ENCODE measurements at places on chromosomes 12 and 14.

GRCh38 chr14:51603495-51603894 lies 48.2 kb upstream of the FRMD6 start:
- peak; percentile 60 for DNase-seq

DNA sequence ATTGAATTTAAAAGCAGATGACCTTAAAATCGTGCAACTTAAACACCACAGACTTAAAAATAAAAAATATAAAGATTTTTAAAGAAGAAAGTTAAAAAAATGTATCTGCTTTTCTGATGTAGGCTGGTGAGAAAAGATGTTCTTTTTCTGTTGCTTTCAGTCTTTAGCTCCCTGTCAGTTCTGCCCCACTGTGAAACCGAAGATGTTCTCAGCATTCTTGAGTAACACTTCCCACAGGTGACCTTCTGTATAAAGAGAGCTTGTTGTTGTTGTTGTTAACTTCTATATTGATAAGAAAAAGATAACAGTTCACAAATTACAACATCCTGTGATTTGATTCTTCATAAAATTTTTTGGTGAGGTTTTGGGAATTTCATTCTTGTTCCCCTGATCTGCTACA lies 377.9 kb upstream of the RGS6 start:
- DNase-seq = no peak

GRCh38 chr12:3644104-3644503 lies 108.8 kb downstream of the CRACR2A start:
- DNase-seq = no peak

DNA sequence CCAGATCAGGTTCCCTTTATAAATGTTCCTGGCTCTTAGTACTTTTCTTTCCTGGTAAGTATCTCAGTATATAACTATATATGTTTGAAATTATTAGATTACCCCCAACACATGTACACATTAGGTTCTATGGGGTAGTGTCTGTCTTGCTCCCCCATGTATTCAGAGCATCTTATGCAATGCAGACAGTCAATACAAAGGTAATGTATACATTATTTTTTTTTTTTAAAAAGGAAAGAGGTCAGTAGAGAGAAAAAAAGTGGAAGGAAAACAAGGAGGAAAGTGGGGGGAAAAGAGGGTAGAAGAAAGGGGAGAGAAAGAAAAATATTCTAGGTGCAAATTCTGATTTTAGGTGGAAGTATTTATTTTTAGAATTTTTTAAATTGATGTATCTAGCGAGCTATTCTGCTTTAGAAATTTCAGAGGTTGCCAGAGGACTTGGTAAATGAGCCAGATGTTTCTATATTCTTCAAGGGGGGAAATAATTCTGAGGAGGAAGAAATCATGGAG lies 157.9 kb downstream of the STXBP6 start:
- no peak for DNase-seq

- DNase-seq = no peak
Measured at GRCh38 chr12:69966839-69967238, 141.8 kb downstream of the MYRFL start.

GRCh38 chr12:79547735-79548609 lies 142.8 kb downstream of the PAWR start:
- DNase-seq = peak; percentile 85

- no peak for DNase-seq
Measured at GRCh38 chr12:125755512-125755911, 690.3 kb downstream of the AACS start.

- peak; percentile 24 for DNase-seq
Measured at GRCh38 chr12:56071648-56072047, 8.3 kb upstream of the ERBB3 start.

GRCh38 chr14:98543074-98543473 lies 728.9 kb downstream of the BCL11B start:
- DNase-seq = no peak

GRCh38 chr12:42421844-42422779 lies 96.1 kb downstream of the PPHLN1 start:
- DNase-seq = peak; percentile 84

DNA sequence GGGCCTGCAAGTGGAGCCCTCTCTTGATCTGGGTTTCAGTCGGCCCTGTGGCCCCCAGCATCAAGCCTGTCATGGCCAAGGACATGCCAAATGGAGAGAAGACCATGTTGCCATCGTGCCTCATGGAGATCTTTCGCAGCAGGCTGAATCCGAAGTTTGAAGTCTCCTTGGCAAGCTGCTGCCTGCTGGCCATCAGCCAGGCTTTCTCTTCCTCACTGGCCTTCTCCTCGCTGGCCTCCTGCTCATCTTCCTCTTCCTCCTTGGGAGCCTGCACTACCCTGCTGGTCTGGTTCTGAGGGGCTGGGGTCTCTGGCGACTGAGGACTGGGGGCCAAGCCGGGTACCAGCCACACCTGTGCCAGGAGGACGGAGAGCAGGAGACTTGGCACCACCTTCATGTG lies 2.9 kb downstream of the SERPINA10 start:
- no peak for DNase-seq

- DNase-seq = no peak
Measured at GRCh38 chr14:94974893-94975292, 182.4 kb downstream of the DICER1 start.

- DNase-seq = no peak
Measured at GRCh38 chr14:73713206-73713802, 880 bp downstream of the PNMA1 start.

GRCh38 chr12:9244894-9245293 lies 36.7 kb upstream of the PZP start:
- DNase-seq = no peak

DNA sequence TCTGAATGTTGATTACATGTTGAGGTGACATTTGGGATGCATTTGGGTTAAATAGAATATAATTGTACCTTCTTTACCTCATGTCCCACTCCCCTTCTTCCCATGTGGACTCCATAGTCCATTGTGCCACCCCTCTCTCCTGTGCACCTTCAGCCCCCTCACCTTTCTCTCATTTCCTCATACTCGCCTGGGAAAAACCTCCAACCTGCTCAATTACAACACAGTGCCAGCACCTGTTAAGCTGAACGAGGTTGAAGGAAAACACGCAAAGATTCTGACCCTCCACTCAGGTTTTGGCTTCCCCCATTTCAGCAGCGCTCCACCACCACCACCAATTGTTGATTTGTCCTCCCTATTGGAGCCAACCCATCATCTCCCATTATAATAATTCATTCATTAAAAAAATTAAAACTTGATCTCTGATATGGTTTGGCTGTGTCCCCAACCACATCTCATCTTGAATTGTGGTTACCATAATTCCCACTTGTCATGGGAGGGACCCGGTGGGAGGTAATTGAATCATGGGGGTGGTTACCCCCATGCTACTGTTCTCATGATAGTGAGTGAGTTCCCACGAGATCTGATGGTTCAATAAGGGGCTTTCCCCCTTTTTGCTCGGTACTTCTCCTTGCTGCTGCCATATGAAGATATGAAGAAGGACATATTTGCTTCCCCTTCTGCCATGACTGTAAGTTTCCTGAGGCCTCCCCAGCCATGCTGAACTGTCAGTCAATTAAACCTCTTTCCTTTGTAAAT lies 33.7 kb upstream of the PPP2R5C start:
- no peak for DNase-seq

GRCh38 chr12:71589478-71589881 lies 74.2 kb downstream of the ZFC3H1 start:
- DNase-seq = peak; percentile 61

DNA sequence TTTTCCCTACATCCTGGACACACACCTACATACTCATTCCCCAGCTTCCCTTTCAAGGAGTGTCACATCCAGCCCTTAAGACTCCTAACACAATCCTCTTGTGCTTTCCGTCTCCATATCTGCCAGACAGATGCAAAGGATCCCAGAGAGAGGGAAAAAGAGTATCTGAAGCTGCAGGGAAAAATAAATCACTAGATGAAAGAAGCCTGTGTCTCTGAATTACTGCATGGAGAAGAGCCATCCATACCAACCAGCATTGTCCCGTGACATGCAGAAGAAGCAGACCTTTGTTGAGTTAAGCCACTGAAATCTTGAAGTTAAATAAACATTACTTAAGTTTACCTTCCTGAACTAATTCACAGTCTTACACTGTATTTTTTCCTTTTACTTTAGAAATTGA lies 54.6 kb downstream of the GTF2A1 start:
- DNase-seq = no peak

DNA sequence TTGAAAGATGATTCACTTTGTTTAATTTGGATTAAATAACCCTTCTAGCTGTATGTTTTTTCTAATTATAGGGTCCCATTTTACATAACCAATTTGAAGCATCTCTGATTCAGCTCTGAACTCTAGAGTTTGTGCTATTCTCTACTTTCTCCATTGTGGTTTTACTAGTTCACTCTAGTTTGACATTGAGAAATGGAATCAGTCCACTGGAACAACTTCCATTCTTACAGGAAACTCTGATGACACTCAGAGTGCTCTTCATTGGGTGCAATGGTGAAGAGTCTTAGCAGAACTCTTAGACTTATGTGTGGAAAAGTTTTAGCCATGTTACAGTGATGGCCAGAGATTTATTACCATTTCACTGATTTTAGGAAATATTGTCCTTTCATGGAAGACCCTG lies 140.7 kb downstream of the DYRK2 start:
- no peak for DNase-seq

GRCh38 chr14:89430391-89431236 lies 13.6 kb upstream of the FOXN3 start:
- peak; percentile 71 for DNase-seq

GRCh38 chr14:65356327-65356836 lies 56.1 kb upstream of the FUT8 start:
- peak; percentile 48 for DNase-seq

GRCh38 chr12:119302451-119303080 lies 32.0 kb upstream of the CCDC60 start:
- no peak for DNase-seq

GRCh38 chr14:96095058-96095457 lies 55.9 kb downstream of the C14orf132 start:
- peak; percentile 10 for DNase-seq

DNA sequence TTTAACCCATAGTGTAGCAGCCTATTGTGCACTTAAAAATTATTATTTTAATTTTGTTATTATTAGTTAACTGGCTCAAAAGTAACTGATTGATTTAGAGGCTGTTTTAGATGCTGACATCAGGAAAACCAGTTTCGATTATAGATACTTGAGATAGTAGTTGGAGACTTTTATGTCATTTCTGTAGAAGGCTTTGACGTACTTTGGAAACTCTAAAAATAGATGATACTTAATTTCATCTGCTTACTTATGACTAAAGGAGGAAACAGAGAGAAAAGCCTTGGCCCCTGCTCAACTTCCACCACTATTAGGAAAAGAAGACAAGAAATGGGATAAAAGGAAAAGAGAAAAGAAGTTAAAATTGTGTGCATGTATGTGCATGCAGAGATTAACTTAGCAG lies 219.3 kb upstream of the HMGA2 start:
- no peak for DNase-seq

DNA sequence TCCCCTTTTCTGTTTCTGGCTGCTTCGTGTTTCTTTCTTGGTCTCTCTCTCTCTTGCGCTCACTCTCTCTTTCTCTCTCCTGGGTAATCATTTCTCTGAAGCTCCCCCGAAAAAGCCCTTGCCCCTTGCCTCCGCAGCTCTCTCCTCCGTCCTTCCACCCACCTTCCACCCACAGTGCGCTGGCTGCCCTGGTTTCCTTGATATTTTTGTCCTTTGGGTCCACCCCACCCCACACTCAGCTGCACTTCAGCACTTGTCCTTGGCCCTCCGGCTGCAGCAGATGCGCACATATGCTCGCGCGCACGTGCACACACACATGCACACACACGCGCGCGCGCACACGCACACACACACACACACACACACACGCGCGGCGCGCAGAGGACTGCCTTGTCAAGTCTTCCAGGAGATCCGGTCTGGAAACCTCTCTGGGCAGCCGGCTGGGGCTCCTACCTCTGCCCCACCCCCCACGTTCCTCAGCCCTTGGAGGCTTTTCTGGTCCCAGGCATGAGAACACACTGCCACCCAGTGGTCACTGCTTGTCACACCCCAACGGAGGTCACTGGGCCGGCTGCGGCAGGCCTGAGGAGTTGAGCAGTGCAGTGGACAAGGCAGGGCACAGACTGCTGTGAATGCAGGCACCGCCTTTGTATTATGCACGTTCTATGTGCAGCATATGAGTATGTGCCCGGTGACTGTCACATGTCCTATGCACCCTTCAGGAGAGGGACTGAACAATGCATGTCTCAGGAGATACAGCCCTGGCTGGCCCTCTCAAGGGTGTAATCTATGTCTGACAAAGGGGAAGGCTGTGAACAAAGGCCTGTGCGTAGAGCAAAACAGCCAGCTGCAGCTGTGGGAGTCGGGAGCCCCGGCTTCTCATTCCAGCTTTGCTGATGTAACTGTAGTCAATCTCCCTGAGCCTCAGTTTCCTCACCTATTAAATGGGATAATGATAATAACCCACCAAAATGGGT lies 6.5 kb downstream of the LAG3 start:
- peak; percentile 98 for DNase-seq

DNA sequence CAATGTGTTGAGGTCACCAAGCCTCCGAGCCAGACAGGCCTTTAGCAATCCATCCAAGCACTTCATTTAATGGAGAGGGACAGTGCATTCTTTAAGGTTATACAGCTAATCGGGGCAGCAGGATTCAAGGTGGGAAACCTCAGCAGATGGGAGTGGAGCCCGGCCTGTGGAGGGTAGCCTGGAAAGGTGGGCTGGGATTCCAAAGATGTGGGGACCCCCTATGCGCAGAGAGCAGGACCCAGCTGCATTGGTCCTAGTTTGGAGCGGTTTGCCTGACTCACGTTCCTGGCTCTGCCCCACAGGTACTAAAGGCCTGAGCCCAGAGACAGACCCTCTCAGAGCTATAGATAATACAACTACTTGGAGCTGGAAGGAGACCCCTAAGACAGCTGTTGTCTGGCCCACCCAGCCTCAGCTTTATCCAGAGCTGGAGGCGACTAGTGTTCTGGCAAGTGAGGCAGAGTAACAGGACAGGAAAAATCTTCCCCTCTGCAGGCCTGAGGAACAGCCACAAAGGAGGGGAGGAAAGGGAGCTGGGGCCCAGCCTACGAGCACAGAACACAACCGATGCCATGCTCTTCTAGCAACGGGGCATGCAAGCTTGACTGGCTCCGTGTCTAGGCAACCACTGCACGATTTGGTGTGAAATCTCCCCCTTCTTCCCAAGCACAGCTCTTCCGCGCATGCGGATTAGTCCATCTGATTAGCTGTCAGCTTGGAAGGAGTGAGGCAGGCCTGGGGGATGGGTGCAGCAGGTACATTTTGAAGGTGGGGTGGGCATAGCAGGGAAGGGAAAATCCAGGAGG lies 1.1 kb upstream of the MYH7 start:
- no peak for DNase-seq

All from adipocyte (in vitro differentiated cells).